SJSA1 (cell line): ENCODE measurements at places on chromosomes 1 and 21. TPM values are rescaled to one million over a fixed set of nuclear protein-coding genes. Genes with fewer than 3 reads are reported as not detected.

GRCh38 chr1:185112356-185112755 is 44.4 kb downstream of the TRMT1L start:
- H3K36me3 ChIP-seq, result 0 out of 2 replicates have a peak, but pooled peaks cover under 1% of the 10 kb centered on the region
- H3K4me3 ChIP-seq, result no peak overlapping the region
- no peaks in the 10 kb centered on the region for H3K4me1 ChIP-seq

DNA sequence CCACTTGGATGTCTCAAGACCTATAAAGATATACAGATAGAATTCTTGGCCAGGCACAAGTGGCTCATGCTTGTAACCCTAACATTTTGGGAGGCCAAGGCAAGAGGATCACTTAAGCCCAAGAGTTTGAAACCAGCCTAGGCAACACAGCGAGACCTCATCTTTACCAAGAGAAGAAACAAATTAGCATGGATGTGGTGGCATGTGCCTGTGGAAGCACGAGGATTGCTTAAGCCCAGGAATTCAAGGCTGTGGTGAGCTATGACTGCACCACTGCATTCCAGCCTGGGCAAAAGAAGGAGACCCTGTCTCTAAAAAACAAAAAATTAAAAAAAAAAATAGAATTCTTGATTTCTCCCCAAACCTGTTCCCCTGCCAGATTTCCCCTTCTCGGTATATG is 8.3 kb downstream of the ASAP3 start:
- no peaks in the 10 kb centered on the region for H3K36me3 ChIP-seq
- H3K27me3 ChIP-seq, result no peaks in the 10 kb centered on the region
- no peak for DNase-seq
- H3K4me1 ChIP-seq, result peaks cover 5% of the 10 kb centered on the region; the same call in 1 of the 2 replicates
- H3K4me3 ChIP-seq, result no peak overlapping the region
- no peak overlapping the region for H3K27ac ChIP-seq

The SH2D5 gene
- total RNA-seq, result 0.82 and 5.3 TPM in 2 replicates

GRCh38 chr1:43979528-43980254 is 681 bp downstream of the B4GALT2 start:
- H3K4me1 ChIP-seq, result peaks cover 40% of the 10 kb centered on the region
- H3K27me3 ChIP-seq, result no peaks in the 10 kb centered on the region
- peak; percentile 46 for DNase-seq
- H3K4me3 ChIP-seq, result peak overlapping the region; percentile 59

The SPRR2B gene
- total RNA-seq, result not detected in 2 replicates

GRCh38 chr1:248843687-248844086 is 5.7 kb downstream of the ZNF672 start:
- H3K27ac ChIP-seq, result no peak overlapping the region
- DNase-seq, result peak; percentile 5
- no peaks in the 10 kb centered on the region for H3K27me3 ChIP-seq
- peaks cover 59% of the 10 kb centered on the region for H3K36me3 ChIP-seq
- no peak overlapping the region for H3K4me3 ChIP-seq

DNA sequence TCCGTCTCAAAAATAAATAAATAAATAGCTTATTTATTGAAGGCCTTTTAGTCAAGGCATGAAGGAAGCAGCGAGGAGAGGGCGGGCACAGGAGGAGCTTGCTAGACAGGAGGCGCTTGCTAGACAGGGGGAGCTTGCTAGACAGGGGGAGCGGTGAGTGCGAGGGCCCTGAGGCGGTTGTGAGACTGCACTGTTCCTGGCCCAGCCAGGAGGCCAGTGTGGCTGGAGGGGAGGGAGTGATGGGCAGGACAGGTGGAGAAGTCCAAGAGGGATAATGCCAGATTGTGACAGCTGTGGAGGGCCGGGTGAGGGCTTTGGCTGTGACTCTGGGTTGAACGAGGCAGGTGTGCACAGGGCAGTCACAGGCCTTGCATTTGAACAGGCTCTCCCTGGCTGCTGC is 18.2 kb downstream of the KIF17 start:
- peak overlapping the region; percentile 90 for H3K27ac ChIP-seq
- no peak for DNase-seq
- H3K4me1 ChIP-seq, result peaks cover 44% of the 10 kb centered on the region
- no peaks in the 10 kb centered on the region for H3K36me3 ChIP-seq
- no peak overlapping the region for H3K4me3 ChIP-seq

DNA sequence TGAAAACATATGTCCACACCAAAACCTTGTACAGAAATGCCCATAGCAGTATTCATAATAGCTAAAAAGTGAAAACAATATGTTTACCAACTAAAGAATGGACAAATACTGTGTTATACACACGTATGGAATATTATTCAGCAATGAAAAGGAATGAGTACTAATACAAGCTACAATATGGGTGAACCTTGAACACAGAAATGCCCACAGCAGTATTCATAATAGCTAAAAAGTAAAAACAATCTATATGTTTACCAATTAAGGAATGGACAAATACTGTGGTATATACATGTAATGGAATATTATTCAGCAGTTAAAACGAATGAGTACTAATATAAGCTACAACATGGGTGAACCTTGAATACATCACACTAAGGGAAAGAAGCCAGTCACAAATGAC is 3.0 kb downstream of the BTG3 start:
- H3K27ac ChIP-seq, result no peak overlapping the region
- no peak for DNase-seq
- H3K4me1 ChIP-seq, result peaks cover 15% of the 10 kb centered on the region

- no peaks in the 10 kb centered on the region for H3K27me3 ChIP-seq
- peaks cover 69% of the 10 kb centered on the region for H3K36me3 ChIP-seq
- H3K4me1 ChIP-seq, result peaks cover 15% of the 10 kb centered on the region
- H3K4me3 ChIP-seq, result peak overlapping the region; percentile 92; the same call in 1 of the 2 replicates
- H3K27ac ChIP-seq, result no peak overlapping the region
Observed at GRCh38 chr1:92833840-92834239, 2.0 kb downstream of the RPL5 start.

The SKI gene
- 9.6 and 24.3 TPM in 2 replicates for total RNA-seq

The GRIK3 gene
- not detected in 2 replicates for total RNA-seq

GRCh38 chr1:11753555-11754208 is 8.3 kb upstream of the C1orf167 start:
- H3K27ac ChIP-seq, result no peak overlapping the region
- no peak overlapping the region for H3K4me3 ChIP-seq
- H3K36me3 ChIP-seq, result no peaks in the 10 kb centered on the region
- DNase-seq, result no peak

The KNCN gene
- total RNA-seq, result not detected in 2 replicates
